ENCODE measurements at places on chromosomes 2 and 18.

DNA sequence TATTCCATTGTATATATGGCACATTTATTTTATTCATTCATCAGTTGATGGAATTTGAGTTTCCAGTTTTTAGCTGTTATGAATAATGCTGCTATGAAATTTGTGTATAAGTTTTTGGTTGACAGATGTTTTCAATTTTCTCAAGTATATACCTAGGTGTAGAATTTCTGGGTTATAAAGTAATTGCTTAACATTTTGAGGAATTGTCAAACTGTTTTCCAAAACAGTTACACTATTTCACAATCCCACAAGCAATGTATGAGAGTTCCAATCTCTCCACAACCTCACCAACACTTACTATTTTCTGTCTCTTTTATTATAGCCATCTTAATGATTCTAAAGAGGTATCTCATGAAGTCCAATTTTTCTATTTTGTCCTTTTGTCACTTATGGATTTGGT lies 12.5 kb upstream of the WDSUB1 start:
- H3K4me1 ChIP-seq = no peaks in the 10 kb centered on the region
- H3K27me3 ChIP-seq = peaks cover 4% of the 10 kb centered on the region
- DNase-seq = no peak
- H3K4me3 ChIP-seq = no peak overlapping the region
- H3K36me3 ChIP-seq = no peaks in the 10 kb centered on the region

GRCh38 chr2:145289946-145290345 lies 770.0 kb upstream of the ZEB2 start:
- H3K4me1 ChIP-seq = no peaks in the 10 kb centered on the region
- no peak for DNase-seq
- no peak overlapping the region for H3K27ac ChIP-seq
- no peak overlapping the region for H3K4me3 ChIP-seq

GRCh38 chr2:107276034-107276433 lies 390.1 kb upstream of the ST6GAL2 start:
- peaks cover 3% of the 10 kb centered on the region for H3K27me3 ChIP-seq
- H3K4me3 ChIP-seq = no peak overlapping the region
- H3K27ac ChIP-seq = no peak overlapping the region
- no peaks in the 10 kb centered on the region for H3K36me3 ChIP-seq
- DNase-seq = no peak
- no peaks in the 10 kb centered on the region for H3K4me1 ChIP-seq

- H3K4me1 ChIP-seq = peaks cover 2% of the 10 kb centered on the region
- H3K4me3 ChIP-seq = no peak overlapping the region
- no peak for DNase-seq
- peaks cover 5% of the 10 kb centered on the region for H3K27me3 ChIP-seq
- H3K36me3 ChIP-seq = peaks cover 10% of the 10 kb centered on the region
Observed at GRCh38 chr2:217337771-217338170, 477.9 kb upstream of the TNP1 start.

DNA sequence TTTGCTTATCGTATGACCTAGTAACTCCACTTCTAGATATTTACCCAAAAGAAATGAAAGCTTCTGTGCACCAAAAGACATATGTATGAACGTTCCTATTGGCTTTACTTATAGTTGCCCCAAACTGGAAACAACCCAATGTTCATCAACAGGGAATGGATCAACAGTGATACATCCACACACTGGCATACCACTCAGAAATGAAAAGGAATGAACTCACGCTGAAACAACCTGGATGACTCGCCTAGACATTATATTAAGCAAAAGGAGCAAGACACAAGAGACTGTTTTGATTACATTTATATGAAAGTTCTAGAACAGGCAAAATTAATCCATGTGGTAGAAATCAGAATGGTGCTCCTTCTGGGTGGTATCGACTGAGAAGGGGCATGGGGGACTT lies 18.9 kb downstream of the ADRA2B start:
- H3K36me3 ChIP-seq = no peaks in the 10 kb centered on the region
- DNase-seq = no peak
- H3K27ac ChIP-seq = no peak overlapping the region
- no peak overlapping the region for H3K4me3 ChIP-seq
- H3K4me1 ChIP-seq = no peaks in the 10 kb centered on the region
- no peaks in the 10 kb centered on the region for H3K27me3 ChIP-seq

- no peak overlapping the region for H3K27ac ChIP-seq
Observed at GRCh38 chr2:176490061-176490861, 221.0 kb downstream of the MTX2 start.
